ENCODE measurements at places on chromosomes 12 and 14.

GRCh38 chr12:20527417-20528163, 159.3 kb downstream of the PDE3A start:
- DNase-seq: peak; percentile 32

- DNase-seq: no peak
Observed at GRCh38 chr12:130559806-130560205, 156.3 kb downstream of the RIMBP2 start.

DNA sequence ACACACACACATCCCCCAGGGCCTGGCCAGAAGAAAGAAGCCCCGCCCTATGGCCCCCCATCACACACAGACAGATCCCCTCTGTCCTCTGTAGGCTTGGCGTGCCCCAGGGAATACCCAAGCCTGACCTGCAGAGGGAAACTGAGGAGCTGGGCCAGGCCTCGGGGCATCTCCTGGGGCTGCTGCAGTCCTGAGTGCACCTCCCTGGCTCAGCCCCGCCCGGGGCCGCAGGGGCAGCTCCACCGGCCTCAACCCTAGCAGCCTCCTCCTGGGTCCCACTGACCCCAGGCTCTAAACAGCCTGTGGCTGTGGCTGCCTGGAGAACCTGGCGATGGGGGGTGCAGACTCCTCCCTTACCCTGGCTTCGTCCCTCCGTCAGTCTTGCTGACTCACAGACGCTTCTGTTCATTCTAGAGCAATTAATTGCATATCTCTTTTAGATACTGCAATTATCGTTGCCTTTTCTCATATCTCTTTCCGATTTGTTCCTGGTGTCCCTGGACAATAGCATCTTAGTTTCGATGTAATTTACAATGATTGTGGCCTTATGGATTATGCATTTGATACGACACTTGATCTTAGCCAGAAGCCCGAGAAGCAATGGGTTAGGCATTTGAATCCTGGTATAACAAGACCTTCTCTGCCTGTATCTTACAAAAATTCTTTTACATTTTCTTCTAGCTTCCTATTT, 45.8 kb upstream of the EIF5 start:
- no peak for DNase-seq

- no peak for DNase-seq
Observed at GRCh38 chr12:71312768-71313403, 126.7 kb upstream of the LGR5 start.

DNA sequence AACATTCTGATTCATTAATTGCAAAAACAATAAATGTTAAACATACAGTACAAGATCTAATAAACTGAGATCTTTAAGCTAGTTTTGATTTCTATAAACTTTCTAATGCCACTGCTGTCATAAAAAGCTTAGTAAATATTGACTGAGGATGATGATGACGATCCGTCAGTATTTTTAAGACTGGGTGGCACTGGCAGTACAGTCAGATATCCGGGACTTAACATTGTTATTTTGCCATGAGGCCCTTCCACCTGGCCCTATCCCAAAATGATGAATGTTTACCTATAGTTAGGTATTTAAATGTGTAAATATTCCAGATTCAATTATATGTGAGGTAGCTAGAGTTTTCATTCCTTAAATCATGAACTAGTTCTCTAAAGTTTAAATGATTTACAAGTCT, 158.5 kb downstream of the FOXA1 start:
- DNase-seq: no peak

DNA sequence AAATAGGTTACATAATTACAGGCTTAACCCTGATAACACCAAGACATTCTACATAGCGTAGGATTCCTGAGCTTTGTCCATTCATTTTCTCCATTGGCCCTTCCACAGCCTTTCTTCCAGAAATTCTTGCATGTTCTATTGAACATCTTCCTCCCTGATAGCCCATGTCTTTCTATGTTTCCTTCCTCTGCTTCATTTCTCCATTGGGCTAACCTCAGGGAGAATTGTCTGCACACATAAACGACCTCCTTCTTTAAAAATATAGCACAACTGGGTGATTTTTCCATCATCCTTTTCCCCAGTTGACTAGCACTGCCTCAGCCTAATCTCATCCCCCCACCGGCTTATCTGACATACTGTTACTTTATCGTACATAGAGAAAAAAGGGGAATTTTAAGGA, 11.2 kb downstream of the DIO2 start:
- DNase-seq: no peak

DNA sequence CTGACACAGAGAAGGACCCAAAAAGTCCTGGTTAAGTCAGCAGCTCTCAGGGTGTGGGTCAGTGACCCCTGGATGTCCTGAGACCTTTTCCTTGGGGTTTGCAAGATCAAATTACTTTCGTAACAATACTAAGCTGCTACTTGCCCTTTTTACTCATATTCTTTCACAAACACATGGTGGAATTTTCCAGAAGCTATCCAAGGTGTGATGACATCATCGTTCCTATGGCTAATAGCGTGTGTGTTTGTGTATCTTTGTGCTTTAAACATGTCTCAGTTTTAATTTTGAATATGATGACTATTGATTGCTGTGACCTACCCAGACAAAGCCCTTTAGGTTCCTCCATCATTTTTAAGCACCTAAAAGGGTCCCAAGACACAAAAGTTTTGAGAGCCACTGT, 176.2 kb downstream of the PHETA1 start:
- DNase-seq: no peak

DNA sequence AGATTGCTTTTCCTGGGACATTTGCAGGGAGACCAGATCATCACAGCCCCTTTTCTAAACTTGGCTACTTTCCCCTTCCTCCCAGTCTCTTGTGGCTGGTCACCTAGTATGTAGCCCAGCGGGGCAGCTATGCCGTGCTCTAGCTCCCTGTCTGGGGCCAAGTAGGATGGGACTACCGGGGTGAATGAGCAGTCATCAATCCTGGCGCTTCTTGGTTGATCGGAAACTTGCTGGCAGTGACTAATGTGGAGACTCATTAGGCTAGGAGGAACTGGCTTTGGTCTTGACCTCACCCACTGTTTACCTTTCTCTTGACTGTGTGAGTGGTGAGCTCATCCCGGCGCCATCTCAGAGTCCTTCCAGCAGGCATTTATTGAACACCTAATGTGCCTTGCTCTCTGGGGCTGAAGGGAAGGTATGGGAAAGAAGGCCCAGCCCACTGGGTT, 15.9 kb downstream of the PLEKHG3 start:
- no peak for DNase-seq
